ENCODE measurements at places on chromosomes 5 and 9.
A peak's percentile ranks its signal among the peaks of the same experiment; 100 is the strongest.

DNA sequence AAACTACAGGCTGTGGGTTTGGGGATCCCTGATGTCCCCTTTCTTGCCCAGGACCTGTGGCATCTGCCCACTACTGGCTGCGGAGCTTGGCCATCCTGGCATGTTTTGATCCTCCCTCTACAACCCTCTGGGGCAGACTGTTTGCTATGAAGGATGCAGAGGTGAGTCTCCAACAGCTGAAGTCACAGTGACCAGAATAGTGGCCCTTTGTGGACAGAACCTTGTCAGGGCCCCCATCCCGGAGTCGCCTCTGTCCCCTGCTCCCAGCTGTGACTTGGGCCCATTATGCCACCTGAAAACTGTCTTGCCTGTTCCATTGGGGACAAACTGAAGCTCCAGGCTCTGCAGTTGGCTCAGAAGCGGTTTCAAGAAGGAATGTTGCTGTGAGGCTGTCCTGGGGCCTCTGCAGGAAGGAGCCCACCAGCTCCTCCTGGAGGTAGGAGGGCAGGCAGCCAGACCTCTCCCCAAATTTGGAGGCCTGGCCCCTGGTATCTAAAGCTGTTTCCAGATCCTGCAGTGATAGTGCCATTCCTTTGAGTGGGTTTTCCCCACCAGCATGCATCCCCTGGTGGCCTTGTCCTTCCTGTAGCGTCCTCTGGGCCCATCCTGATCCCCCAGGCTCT is 93.3 kb downstream of the BARX1 start:
- DNase-seq = no peak

GRCh38 chr9:95031711-95032461 is 285.6 kb downstream of the FANCC start:
- peak; percentile 77 for DNase-seq

DNA sequence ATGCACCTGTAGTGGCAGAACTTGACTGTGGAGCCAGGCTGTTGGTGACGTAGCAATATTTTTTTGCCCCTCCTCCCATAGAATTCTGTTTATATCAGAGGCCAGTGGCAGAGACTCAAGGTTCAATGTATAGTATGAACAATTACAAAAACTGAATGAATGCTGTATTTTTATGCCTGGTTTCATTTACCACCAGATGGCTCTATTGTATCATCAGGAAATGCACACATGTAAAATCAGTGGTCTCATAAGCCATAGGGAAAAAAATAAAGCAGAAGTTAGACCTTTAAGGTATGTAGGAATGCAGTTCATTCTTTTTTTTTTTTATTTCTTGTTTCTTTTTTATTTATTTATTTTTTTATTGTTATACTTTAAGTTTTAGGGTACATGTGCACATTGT is 43.6 kb downstream of the CCDC192 start:
- peak; percentile 24 for DNase-seq

DNA sequence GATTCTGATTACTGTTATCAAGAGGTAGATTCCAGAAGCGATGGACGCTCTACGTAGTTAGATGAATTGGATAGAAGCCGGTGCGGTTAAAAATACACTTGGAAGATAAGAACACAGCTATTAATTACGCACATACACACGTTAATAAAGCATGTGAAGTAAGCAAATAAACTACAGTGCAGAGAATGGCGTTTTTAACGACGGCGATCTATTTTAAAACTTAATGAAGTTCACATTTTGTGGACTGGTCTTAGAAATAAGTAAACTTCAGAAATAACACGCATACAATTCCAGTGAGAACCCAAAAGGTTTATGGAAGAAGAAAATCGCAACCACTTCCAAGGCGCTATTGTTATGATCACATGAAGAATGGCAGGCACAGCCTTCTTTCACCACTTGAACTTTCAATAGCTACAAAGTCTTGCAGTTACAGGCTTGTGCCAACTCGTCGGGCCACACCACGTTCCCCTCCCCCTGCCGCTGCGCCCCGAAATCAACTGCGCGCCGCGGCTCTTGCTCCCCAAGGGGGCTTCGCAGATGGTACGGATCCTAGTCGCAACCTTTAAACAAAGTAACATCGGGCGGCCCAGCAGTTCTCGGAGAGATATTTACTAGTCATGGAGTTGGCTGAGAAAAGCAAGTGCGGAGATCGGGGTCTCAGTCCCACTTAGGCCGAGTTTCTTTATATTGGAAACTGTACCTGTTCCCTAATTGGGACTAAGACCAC is 866 bp upstream of the SEMA6A start:
- DNase-seq = no peak

GRCh38 chr9:74973714-74974113 is 21.0 kb upstream of the C9orf40 start:
- no peak for DNase-seq

Measured in Caco-2 (cell line).